ENCODE measurements at places on chromosomes 2 and 18.

DNA sequence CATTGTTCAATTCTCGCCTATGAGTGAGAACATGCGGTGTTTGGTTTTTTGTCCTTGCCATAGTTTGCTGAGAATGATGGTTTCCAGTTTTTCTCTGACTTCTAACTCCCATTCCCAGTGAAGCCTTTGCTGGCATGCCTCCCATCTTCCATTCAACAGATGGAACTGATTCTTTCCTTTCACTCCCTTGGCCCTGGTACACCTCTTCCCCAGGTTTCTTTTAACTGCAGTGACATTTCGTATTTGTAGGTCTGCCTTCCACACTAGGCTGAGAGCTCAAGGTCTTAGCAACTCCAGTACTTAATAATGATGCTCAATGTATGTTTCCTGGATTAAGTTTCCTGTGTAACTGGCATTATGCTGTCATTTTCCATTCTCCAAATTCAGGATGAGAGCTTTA is 48.5 kb downstream of the GAREM1 start:
- H3K27ac ChIP-seq = no peak overlapping the region
- no peak for DNase-seq
- peaks cover 16% of the 10 kb centered on the region for H3K4me1 ChIP-seq
- no peak overlapping the region for H3K4me3 ChIP-seq

DNA sequence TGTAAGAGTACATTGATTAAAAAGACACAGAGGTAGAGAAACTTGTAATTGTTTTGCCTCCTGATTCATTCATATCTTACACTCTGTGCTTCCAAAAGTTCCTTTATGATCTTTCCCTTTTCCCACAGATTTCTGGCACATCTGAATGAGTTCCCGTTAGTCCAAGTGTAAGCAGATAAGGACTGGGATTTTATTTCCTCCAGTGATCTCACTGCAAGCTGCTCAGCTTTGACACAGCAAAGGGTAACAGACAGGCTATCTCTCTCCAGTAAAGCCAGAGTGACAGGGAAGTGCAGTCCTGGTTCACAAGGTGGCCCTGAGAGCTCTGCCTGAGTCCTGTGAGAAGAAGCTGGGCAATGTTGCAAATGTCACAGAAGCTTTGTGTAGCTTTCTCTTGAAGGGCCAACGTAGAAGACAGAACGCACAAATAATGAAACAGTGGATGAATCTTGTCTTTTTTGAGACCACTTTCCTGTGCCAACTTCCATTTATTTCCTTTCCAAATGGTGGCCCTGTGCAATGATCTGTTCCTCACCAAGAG is 32.5 kb upstream of the KCNE4 start:
- H3K4me1 ChIP-seq = no peaks in the 10 kb centered on the region
- no peak overlapping the region for H3K4me3 ChIP-seq
- H3K27me3 ChIP-seq = peaks cover 2% of the 10 kb centered on the region
- no peaks in the 10 kb centered on the region for H3K36me3 ChIP-seq
- no peak overlapping the region for H3K27ac ChIP-seq

DNA sequence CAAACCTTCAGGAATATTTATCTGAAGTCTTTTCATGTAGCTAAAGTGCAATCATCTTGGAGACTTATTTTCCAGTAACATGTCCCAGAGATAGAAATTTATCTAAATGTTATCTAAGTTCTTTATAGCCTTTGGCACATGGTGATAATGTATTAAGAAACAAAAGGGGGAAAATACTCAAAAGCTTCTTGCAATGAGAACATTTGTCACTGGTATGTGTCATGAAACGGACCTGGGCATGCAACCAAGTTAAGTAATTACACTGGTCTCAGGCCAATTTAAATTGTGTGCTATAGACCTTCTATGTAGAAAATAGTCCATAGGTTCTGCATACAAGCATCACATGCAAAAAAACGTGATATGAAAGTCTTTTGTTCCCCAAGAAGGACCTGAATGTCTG is 136.2 kb downstream of the SLC8A1 start:
- H3K36me3 ChIP-seq = no peaks in the 10 kb centered on the region
- no peaks in the 10 kb centered on the region for H3K27me3 ChIP-seq
- no peak overlapping the region for H3K27ac ChIP-seq
- H3K4me3 ChIP-seq = no peak overlapping the region
- no peak for DNase-seq

GRCh38 chr18:35099911-35100310 is 58.7 kb downstream of the MAPRE2 start:
- DNase-seq = no peak
- H3K27ac ChIP-seq = no peak overlapping the region
- H3K4me1 ChIP-seq = no peaks in the 10 kb centered on the region
- H3K4me3 ChIP-seq = no peak overlapping the region
- peaks cover 5% of the 10 kb centered on the region for H3K36me3 ChIP-seq
- no peaks in the 10 kb centered on the region for H3K27me3 ChIP-seq

GRCh38 chr2:121818546-121818945 is 63.1 kb downstream of the TSN start:
- H3K27ac ChIP-seq = no peak overlapping the region
- DNase-seq = no peak
- H3K4me1 ChIP-seq = peaks cover 18% of the 10 kb centered on the region
- H3K4me3 ChIP-seq = no peak overlapping the region
- H3K27me3 ChIP-seq = peaks cover 7% of the 10 kb centered on the region
- no peaks in the 10 kb centered on the region for H3K36me3 ChIP-seq

GRCh38 chr18:58813561-58814225 is 51.0 kb upstream of the ZNF532 start:
- no peak overlapping the region for H3K4me3 ChIP-seq
- H3K27me3 ChIP-seq = no peaks in the 10 kb centered on the region
- H3K27ac ChIP-seq = no peak overlapping the region
